ENCODE measurements at places on chromosomes 12 and 14.

DNA sequence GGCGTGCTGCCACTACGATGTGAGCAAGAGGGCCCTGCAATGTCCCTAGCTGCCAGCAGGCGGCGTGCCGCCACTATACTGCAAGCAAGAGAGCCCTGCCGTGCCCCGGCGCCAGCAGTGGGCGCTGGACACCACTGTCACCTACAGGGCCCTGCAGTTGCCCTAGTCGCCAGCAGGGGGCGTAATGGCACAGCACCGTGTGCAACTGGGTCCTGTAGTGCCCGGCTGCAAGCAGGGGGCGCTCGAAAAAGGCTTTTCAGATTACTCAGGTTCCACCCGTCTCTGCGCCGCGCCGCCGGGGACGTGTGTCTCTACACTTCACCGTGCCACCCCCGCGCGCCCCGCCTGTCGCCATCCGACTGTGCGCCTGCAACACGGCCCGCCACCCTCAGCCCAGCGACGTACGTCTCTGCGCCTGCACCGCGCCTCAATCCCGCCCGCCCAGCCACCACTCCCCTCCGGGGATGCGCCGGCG is 1356.9 kb downstream of the TMEM121 start:
- no peak for DNase-seq

- peak; percentile 14 for DNase-seq
These were observed 144.8 kb downstream of the TBC1D30 start for GRCh38 chr12:64968989-64969819.

DNA sequence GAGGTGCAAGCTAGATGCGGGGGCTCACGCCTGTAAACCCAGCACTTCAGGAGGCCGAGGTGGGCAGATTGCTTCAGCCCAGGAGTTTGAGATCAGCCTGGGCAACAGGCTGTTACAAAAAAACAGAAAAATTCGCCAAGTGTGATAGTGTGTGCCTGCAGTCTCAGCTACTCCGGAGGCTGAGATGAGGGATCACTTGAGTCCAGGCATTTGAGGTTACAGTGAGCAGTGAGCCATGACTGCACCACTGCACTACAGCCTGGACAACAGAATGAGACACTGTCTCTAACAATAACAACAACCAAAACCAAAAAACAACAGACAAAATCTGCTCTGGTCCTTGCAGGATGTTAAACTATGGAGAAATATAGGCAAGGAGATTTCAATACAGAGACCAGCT is 13.9 kb downstream of the BTBD7 start:
- DNase-seq = peak; percentile 64

DNA sequence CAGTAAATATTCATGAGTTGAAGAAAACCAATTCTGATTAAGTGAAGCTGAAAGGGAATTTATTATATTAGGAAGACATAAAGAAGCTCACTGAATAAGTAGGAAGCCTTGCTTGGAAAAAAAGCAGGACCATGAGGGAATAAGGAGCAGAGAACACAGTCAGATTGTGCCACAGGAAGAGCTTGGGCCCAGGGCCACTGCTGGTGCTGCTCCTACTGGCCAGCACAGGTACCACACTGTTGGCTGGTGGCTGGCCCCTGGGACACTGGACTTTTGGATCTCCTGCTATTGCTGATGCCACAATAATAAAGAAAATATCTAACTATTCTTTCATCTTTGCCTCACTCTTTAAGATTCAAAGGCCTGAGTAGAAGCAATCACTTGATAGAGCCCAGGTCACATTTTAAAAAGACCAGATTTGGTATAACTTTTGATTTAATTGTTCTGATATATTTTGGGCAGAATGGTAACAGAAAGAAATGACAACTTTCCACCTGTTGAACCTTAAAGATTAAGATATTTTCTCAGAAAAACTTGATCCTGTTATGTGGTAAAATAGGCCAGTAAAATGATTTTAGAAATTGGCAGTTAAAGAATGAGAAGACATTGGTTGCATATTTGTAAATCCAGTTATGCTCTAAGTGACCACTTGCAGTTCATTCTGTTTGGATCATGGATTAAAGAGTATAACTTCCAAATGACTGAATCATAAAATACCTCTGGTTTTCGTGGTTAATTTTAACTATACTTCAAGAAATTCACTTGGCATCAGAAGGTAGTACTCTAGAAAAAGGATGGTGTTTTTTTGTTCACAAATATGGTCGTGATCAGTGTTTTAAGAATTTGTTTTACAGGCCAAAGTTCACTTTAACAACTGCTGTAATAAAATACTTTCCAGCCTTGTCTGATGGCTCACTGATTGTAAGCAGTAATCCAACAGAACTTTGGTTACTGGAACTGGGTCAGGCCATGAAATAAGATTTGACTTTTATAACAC is 68.3 kb downstream of the DERA start:
- peak; percentile 26 for DNase-seq

GRCh38 chr14:55125403-55125802 is 3.6 kb upstream of the LGALS3 start:
- DNase-seq = no peak

DNA sequence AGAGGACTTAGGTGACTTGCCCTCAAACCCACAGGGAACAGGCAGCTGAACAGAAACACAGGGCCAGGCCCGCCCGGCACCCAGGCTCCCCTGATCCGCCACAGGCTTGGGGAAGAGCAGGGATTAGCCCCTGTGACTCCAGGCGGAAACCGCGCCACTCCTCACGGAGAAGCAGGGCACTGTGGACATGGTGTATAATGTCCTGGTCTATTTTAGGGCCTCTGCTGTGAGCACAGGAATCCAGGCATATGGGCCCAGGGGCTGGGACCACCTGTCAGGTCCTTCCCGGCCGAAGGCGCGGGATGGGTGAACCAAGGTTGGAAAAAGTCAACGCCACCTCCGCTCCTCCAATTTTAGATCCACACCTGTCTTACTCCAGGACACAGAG is 34.6 kb upstream of the MEG3 start:
- DNase-seq = no peak

DNA sequence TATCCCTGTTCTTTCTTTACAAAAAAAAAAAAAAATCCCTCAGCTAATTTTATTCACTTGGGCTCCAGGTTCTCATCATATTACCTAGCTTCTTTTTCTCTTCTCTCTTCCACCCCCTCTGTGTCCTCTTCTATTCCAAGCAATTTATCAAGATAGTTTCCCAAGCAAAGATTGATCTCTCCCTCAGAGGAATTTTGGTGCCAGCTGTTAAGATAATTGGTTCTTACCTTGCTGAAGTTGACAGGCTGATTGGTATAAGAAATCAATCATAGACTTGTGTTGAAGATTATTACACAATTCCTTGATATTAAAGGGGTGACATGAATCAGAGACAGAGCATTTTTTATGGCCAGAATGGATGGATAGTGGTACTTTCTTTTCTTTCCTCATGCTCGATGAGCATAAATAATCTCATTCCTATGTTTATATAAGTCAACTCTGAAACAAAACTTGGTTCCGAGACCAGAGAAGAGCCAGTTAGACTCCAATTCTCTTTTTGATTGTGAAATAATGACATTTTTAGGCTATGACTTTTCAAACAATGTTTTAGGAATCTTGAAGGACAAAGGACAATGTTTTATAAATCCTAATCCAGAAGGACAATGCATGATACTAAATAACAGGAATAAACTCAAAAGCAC is 264.1 kb upstream of the PRKD1 start:
- no peak for DNase-seq

GRCh38 chr12:24135158-24135850 is 185.8 kb upstream of the SOX5 start:
- DNase-seq = no peak

DNA sequence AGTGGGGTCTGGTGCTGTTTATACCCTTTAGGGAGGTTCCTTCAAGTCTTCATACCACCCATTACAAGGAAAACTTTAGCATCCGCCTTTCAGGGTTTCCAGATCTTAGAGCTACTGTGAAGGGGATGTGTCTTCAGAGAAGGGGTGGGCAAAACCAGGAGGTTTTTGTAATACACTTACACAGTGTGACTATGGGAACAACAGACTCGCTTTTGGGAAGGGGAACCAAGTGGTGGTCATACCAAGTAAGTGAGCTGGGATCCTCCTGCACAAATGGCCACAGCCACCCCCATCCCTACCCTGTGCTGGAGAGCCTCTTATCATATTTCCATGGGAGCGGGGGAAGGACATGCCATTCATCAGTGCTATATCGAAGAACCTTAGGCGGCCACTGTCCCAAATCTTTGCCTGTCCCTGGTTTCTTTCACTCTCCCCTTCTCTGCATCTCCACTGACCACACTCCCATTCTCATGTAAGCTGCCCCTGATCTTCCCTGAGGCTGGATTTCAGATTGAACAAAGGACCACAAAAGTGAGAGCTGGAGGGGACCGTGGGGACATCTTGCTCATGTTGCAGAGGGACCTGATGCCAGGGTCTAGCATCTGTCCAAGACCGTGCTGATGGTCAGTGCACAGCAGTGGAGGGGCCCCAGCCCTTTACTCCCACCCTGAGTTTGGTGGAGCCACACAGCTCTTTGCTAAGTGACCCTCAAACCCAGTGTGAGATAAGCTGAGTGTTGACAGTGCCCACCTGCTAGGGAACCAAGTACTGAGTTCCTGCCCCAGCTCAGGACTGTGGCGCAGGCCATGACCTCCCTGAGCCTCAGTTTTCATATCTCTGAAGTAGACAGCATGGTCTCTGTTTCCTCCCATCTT is 51.4 kb downstream of the DAD1 start:
- DNase-seq = no peak

DNA sequence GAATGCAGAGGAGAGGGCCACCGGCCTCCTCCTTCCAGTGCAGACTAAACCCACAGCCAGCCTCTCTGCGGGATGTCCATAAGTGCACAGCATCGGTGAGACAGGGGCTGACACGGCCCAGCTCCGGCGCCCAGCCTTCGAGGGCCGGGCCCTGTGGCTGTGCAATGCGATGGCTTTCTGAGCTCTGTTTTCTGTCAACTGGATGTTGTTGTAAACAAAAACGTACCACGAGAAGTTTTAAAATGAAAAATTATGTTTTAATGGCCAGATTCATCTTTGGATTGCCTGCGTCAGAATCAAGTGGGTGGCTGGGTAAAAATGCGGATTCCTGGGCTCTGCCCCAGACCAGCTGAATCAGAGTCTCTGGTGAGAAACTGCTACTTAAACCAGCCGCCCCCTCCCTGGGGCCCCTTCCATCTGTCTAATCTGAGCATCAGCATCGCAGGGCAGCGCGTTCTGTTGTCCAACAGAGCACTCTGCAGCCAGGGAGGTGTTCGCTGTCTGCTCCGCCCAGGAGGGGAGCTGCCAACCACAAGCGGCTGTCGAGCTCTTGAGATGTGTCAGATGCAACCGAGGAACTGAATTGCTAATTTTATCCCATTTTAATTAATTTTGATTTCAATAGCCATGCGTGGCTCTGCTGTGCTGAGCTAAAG is 133.4 kb downstream of the RFLNA start:
- DNase-seq = no peak

- no peak for DNase-seq
These were observed 24.3 kb upstream of the HSPB8 start for GRCh38 chr12:119154435-119154818.

DNA sequence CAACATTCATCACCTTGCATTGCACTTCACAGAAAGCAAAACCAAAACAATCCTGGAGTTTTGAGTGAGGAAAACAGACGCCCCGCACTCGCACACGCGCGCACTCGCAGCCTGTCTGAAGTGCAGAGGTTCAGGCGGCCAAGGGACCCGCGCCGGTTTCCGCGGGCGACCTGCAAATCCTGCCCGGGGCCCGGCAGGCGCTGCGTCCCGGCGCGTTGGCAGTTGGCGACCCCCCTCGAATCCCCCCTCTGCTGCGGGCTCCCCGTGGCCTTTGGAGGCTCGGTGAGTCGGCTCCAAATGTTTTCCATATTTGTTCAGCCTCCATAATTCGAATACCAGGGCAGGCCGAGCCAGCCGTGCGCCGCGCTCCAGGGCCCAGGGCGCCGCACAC is at the start of gene SSPN:
SSPN (plus strand) TSS at position 324 of the 391 bp plus-strand sequence. CDS start 100 bp downstream, outside the sequence.
- DNase-seq = no peak

DNA sequence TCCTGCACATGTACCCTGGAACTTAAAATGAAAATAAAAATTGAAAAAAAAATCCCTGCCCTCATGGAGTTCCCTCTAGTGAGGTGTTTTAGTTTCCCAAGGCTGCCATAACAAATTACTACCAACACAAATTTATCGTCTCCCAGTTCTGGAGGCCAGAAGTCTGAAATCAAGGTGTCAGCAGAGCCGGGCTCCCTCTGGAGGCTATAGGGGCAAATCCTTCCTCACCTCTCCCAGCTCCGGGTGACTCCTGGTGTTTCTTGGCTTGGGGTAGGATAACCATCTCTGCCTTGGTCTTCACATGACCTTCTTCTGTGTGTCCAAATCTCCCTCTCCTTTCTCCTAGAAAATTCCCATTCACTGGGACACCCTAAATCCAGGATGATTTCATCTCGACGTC is 50.1 kb downstream of the PLXNC1 start:
- DNase-seq = no peak

- DNase-seq = no peak
These were observed 71.2 kb downstream of the NOC4L start for GRCh38 chr12:132215299-132215989.

DNA sequence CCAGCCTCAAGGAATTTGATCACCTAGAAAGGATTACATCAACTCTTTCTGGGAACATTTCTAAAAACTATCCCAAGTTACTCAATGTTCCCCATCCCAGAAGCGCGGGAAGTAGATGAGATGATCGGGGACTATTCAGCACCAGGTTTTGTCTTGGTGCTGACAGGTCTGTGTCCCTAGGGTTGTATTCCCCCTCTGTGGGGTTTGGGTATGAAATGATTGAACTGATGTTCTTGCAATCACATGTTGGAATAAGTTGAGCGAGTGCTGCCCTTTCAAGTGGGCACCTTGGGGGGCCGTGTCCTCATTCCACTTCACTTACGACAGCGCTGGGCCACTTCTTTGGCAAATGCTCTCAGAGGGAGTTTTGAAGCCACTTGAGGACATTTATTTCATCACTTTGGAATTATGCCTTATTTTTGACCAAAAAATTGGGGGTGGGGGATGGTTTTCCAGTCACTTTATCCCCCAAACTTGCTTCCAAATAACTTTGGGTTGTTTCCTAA is 69.8 kb downstream of the RFX4 start:
- no peak for DNase-seq

- no peak for DNase-seq
These were observed 87.3 kb upstream of the RIN3 start for GRCh38 chr14:92426237-92426636.

- no peak for DNase-seq
These were observed 399.9 kb upstream of the RGS6 start for GRCh38 chr14:71532344-71532743.

DNA sequence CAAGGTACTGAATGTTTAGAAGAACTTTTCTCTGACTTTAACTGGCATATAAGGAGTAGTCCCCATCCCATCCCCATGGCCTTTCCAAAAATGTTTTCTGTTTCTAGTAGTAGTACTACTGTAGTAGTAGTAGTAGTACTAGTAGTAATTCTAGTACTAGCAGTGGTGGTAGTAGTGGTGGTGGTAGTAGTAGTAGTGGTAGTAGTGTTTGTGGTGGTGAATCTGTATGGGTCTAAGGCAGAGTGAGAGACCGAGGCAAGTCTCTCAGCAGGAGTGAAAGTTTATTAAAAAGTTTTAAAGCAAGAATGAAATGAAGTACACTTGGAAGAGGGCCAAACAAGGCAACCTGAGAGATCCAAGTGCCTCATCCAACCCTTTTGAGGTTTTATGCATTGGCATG is 58.6 kb downstream of the FOXN4 start:
- DNase-seq = no peak

GRCh38 chr14:103157969-103158368 is 34.7 kb downstream of the TNFAIP2 start:
- no peak for DNase-seq

- no peak for DNase-seq
These were observed 40.2 kb downstream of the SCARB1 start for GRCh38 chr12:124823272-124823970.

- no peak for DNase-seq
These were observed 13.9 kb upstream of the ANKRD33 start for GRCh38 chr12:51874000-51874399.
